Activated CD4-positive, alpha-beta T cell treated with anti-CD3 and anti-CD28 coated beads, Interleukin-2, amount 10 ng/mL, durations not matched to agents 24 days and 14 days (primary cell): ENCODE measurements at places on chromosomes 11 and 22. TPM values are rescaled to one million over a fixed set of nuclear protein-coding genes. Genes with fewer than 3 reads are reported as not detected.
A peak's percentile ranks its signal among the peaks of the same experiment; 100 is the strongest.

Gene TIMP3
- total RNA-seq: not detected in 2 replicates

DNA sequence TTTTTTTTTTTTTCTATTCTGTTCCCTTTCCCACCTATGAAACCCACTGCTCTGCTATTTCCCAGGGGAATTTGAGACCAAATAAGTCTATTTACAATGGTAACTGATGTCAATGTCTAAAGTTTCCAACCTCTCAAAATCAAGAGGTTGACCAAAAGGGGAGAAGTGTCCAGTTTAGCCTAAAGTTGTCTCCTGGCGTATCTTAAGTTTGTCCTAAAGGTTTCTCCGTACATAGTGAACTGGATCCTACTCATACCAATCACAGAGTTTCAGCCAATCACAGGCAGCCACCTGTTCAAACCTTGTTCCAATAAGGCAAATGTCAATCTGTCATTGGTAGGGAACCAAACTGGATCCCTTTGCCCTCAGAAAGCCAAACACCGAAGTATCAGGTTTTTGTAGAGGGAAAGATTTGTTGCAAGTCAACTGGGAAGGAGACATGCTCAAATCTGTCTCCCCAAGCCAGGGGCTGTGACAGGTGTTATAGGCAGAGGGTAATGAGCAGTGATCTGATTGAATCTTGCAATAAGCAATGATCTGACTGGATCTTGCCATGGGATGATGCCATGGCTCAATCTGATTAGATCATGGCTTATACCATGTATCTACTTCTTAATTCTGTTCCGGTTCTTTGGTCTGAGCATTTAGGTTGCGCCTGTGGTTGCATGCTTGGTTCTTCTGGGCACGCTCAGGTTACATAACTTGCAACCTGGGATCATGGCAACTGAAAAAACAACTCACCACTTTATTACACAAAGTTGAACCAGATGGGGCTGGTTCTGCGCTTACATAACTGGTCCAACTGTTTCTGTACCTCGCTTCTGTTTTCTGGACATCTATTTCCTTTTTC, 1.1 kb upstream of the VPS37C start:
- no peaks in the 10 kb centered on the region for H3K27me3 ChIP-seq
- peak; percentile 72 for DNase-seq
- peaks cover 49% of the 10 kb centered on the region for H3K4me1 ChIP-seq
- peak overlapping the region; percentile 90 for H3K4me3 ChIP-seq

- no peak for DNase-seq
- no peak overlapping the region for H3K4me3 ChIP-seq
- H3K4me1 ChIP-seq: peaks cover 5% of the 10 kb centered on the region
- no peaks in the 10 kb centered on the region for H3K36me3 ChIP-seq
- peaks cover 31% of the 10 kb centered on the region for H3K27me3 ChIP-seq
Observed at GRCh38 chr11:60762851-60763691, 6.4 kb downstream of the MS4A15 start.

- H3K27me3 ChIP-seq: peaks cover 4% of the 10 kb centered on the region
- peaks cover 12% of the 10 kb centered on the region for H3K36me3 ChIP-seq
- peaks cover 4% of the 10 kb centered on the region for H3K4me1 ChIP-seq
- DNase-seq: peak; percentile 97
- H3K4me3 ChIP-seq: no peak overlapping the region
- H3K27ac ChIP-seq: no peak overlapping the region
Observed at GRCh38 chr11:68257477-68258362, 14.1 kb downstream of the C11orf24 start.
